Right lobe of liver (tissue), 6 donors: ENCODE measurements at places on chromosomes 4 and X. TPM values are rescaled to one million over a fixed set of nuclear protein-coding genes. Genes with fewer than 3 reads are reported as not detected.
A peak's percentile ranks its signal among the peaks of the same experiment; 100 is the strongest.

DNA sequence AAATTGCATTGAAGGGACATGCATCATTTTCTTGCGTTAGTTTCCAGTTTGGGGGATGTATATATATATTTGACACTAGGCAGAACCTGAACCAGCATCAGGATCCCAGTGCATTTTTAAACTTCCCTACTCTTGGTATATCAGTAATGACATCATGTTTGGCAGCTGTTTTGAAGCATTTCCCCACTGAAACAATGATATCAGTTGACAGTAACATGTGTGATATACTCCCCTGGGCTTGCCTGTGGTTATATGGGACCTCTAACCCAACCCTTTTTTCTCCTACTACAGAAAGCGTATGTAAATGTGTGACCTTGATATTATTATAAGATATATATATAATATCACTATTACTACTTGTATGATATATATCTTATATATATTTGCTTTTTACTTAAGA lies 225.9 kb upstream of the CASK start:
- DNase-seq = no peak

DNA sequence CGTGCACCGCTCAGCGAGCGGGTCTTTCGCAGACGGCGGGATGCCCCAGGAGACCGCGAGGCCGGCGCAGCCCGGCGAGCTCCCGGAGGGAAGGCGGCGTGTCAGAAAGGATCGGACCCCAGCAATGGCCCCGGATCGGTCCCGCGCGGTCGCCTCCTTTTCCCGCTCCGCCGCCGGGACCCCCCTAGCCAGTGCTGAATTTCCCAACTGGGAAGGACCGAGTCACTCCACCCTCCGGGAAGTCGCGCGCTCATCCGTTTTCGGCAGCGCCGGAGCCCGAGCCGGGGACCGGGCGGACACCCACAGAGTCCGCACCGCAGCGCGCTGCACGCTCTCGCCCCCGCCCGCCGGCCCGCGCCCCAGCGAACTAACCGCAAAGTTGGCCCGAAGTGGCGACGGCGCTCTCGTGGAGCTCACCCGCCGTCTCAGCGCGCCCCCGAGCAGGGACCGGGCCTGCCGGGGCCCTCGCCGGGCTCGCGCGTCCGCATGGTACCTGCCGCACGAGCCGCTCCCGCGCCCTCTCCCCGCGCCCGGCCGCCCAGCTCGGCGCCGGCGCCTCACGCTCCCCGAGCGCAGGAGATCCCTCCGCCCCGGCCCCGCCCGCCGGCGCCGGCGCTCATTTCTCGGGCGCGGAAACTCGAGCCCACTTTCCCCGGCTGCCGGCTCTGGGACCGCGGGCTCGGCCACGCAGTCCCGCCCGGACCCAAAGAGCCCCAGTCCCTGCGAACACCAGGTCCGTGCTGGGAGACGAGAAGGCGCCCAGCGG lies at the start of gene FAT1:
FAT1 (minus strand) TSS at position 565 of the 766 bp plus-strand sequence. CDS start 14,029 bp downstream, outside the sequence.
- peak; percentile 72 for DNase-seq

GRCh38 chr4:122583906-122584305 lies 37.0 kb downstream of the IL21 start:
- DNase-seq = no peak

- DNase-seq = no peak
These were observed 56.1 kb downstream of the PPP3CA start for GRCh38 chr4:101291198-101291597.

The MAGEA2 gene
- not detected for total RNA-seq
